Renal cortical epithelial cell (primary cell): ENCODE measurements at places on chromosomes 7 and 10. TPM values are rescaled to one million over a fixed set of nuclear protein-coding genes. Genes with fewer than 3 reads are reported as not detected.

HTRA1 gene
- 11.5 and 27.9 TPM in 2 replicates for total RNA-seq

CABCOCO1 gene
- total RNA-seq, result 1.0 and 2.5 TPM in 2 replicates

TDRD1 gene
- 0.69 and 8.1 TPM in 2 replicates for total RNA-seq

PPP1R9A gene
- total RNA-seq, result 32.8 and 56.6 TPM in 2 replicates

PNLIPRP2 gene
- not detected in 2 replicates for total RNA-seq

AASS gene
- 13.4 and 15.7 TPM in 2 replicates for total RNA-seq

ITIH5 gene
- 0.52 and 11.1 TPM in 2 replicates for total RNA-seq

VWA2 gene
- total RNA-seq, result 3.5 and 4.7 TPM in 2 replicates

LIPK gene
- not detected in 2 replicates for total RNA-seq

ZSWIM8 gene
- total RNA-seq, result 37.5 and 66.9 TPM in 2 replicates

TFPI2 gene
- total RNA-seq, result 22.7 and 65.1 TPM in 2 replicates

STAG3 gene
- not detected in 2 replicates for total RNA-seq

PRLHR gene
- total RNA-seq, result not detected in 2 replicates

DNA sequence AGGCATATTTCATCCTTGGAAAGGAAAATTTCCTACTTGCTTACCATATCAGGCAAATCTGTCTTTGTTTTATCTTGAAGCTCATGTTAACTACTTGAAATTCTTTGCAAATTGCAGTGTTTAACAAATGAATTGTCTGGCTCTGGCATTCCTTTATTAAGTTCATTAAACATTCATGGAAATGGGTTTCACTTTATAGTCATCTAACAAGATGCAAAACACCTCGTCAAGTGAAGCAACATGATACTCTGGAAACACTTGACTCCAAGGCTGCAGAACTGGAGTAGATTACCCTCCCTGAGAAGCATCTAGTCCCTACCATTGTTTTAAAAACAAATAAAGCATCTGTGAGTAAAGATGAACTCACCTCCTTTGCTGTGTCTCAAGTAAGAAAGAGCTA, 1086.9 kb downstream of the NRG3 start:
- no peak for DNase-seq

- DNase-seq, result peak; percentile 93
Observed at GRCh38 chr10:5659702-5660528, 6.5 kb downstream of the ASB13 start.

GRCh38 chr10:103224133-103224532, 21.6 kb upstream of the RPEL1 start:
- no peak for DNase-seq

DNA sequence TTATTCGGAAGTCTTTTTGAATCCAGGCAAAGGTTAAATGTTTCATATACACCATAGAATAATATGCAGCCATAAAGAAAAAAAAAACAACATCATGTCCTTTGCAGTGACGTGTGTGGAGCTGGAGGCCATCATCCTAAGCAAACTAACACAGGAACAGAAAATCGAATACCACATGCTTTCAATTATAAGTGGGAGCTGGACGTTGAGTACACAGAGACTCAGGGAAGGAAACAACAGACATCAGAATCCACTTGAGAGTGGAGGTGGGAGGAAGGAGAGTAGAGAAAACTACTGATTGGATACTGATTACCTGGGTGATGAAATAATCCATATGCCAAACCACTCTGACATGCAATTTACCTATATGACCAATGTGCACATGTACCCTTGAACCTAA, 293.4 kb downstream of the KLF6 start:
- no peak for DNase-seq

DNA sequence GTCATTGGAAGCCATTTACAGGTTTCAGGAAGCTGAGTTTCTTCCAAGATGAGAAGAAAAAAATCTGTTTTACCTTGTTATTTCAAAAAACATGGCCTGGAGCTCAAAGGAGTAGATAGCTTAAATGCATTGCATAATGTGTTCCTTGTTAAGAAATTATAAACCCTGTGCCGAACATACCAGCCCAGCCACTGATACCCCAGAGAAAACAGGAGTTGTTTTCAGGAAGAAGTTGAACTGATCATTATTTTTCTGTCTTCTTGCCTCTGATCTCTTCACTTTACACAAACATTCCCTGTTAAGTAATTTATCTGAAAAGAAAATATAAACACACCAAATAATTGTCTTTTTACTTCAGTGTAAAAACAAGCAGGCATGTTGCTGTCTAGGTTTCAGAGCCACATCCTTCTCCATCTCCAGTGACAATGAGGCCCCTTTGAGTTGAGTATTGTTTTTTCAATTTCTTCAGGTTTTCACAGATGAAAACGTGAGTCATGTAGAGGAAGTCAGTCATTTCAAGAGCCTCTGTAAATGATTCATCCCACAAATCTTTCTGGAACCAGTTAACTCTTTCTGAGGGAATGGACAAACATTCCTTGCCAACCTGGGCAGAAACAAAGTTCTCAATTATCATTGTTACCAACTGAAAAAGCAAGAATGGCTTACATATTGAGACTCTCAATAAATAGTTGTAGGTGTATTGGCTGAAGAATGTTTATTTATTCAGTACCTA, 244.2 kb downstream of the IPMK start:
- peak; percentile 99 for DNase-seq

GRCh38 chr7:90597563-90598253, 1.6 kb downstream of the CDK14 start:
- DNase-seq, result no peak

- peak; percentile 70 for DNase-seq
Observed at GRCh38 chr10:71848325-71849275, 2.5 kb downstream of the PSAP start.

DNA sequence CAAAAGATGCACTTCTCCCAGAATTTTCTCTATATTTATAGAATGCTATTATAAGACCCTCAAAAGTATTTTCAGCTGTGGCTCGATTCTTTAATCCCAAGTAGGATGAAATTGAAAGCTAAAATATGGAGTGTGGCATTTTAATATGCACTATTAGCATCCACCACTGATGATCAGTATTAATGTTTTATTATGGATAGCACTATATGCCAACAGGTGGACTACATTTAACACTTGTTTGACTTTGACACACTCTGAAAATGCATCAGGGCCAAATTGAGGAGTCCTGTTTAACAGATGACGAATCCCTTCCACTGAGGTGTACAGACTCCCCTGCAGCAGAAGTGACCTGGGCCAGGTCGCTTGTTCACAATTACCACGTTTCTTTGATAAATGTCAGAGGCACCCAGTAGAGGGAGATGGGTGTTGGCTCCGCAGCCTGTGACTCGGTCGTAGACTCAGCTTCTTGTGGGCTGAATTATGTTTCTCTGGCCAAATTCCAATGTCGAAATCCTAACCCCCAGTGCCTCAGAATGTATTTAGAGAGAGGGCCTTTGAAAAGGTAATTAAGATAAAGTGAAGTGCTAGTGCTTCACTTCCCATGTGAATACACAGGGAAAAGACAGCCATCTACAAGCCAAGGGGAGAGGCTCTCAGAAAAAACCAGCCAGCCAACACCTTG, 48.1 kb downstream of the WIPF3 start:
- DNase-seq, result peak; percentile 61

- DNase-seq, result peak; percentile 85
Observed at GRCh38 chr10:72048450-72049124, 39.8 kb downstream of the SPOCK2 start.

DNA sequence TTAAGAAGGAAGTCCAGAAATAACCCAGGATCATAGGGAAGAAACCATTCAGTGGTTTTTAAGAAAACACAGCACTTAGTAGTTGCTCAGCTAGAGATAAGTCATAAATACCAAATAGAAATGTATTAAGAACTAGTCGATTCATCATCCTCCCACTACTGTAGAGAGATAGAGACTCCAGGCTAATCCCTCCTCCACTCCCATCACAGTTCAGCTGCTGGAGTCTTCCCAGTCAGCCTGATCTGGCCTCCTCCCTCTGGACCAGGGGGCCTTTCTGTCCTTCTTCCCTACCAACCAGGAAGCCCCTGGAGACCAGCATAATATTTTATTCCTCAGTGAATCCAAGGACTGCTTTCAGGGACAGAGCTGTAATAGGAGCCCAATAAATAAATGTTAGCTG, 294.1 kb upstream of the YAE1 start:
- no peak for DNase-seq

DNA sequence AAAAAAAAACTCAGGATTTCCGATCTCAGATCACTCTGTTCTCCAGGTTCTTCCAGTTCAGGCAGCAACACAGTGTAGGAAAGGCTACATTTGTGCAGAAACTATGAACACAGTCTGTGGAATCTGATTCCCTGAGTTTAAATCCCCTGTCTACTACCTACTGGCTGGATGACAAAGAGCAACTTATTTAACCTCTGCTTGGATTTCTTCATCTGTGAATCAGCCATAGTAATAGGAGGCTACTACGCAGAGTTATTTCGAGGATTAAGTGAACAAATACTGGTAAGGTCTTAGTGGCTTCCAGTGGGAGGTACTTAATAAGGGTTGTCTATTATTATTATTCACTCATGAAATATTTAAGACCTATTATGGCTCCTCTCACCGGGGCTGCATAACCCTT, 44.3 kb upstream of the PDCD4 start:
- DNase-seq, result no peak

DNA sequence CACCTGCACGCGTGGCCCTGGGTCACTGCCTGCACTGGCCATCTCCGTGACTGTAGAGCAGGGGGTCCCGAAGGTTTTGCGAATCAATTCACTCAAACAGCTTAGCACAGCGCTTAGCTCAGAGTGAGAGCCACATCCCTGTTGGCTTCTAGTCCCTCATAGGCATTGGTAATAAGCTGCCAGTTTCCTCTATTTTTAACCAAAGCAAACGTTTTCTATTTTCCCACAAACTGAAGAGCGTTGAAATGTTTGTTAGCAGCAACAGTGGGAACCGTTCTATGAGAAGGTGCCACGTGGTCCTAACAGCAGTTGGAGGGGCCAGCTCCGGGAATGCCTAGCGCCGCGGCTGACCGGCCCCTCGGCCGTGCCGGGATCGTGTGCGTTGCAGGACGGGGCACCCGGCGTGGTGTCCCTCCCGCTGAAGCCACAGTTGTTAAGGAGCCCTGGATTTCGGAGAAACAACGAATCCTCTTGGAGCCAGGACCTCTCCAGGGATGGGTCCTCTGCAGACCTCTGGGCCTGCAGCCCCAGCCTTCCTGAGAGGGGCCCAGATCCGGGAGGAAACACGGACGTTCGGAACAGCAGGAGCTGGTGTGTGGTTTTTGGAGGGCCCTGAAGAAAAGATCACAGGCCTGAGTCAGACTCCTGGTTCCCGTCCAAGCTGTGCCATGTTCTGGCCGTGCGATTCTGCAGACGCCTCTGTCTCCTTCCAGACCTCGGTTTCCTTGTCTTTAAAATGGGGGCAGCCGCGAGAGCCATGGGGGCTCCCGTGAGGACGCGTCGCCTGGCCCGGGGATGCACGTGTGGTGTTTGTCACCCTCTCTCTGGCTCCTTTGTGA, 40.3 kb downstream of the FAM20C start:
- no peak for DNase-seq

DNA sequence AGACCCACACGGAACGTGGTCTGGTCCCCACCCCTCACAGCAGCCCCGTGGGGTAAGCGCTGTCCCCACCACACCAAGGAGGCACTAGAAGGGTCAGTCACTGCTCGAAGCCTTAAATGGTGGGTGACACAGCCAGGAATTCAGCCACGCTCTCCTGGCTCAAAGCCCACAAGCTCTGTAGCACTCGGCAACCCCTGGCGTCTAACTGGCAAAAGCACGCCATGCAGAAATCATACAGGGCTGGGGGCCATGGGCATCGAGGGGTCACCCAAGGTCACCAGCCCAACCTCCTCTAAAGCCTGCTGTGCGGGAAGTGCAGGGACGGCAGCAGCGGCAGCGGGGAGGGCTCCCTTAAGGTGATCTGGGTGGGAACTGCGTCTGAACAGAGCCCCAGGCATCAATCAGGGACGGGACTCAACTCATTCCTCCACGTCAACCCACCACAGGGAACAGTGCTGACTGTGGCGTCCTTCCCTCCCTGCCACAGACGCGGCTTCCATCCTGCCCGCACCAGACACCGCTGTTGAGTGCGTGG, 7.8 kb downstream of the GPER1 start:
- peak; percentile 32 for DNase-seq

GRCh38 chr7:85023066-85023712, 163.7 kb downstream of the SEMA3D start:
- DNase-seq, result peak; percentile 42

DNA sequence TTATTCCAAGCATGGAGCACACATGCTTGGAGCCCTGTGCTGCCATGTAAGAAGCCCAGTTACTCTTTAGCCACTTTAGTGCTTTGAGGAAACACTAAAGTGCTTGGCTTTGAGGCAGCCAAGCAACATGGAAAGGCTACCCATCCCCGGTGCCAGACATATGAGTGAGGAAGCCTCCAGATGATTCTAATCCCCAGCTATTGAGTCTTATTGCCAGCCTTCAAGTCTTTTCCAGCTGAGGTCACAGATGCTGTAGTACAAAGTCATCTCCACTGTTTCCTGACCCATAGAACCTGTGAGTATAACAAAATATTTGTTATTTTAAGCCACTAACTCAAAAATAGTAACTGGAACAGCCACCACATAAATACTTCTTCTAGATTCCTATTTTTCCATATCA, 91.4 kb upstream of the CYP26C1 start:
- no peak for DNase-seq

- DNase-seq, result peak; percentile 43
Observed at GRCh38 chr10:28393956-28394568, 91.2 kb upstream of the MPP7 start.

- DNase-seq, result no peak
Observed at GRCh38 chr7:131075406-131075805, 252.3 kb upstream of the MKLN1 start.

DNA sequence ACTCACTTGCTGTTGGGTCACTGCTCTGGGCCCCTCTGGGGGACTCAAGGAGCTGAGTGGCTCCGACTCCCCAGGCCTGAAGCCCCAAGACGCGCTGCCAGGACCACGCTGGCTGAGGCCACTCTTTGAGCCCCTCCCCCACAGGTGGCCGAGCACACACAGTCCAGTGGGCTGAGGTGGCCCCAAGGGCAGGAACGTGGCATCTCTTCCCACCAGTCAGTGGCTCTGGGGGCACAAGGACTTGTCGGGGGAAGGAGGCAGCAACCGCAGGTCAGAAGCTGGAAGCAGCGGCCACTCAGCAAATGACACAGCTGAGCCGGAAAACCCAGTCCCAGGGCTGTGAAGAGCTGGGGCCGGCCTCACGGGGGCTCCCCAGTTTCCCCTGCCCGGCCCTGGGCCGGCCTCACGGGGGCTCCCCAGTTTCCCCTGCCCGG, 24.1 kb downstream of the GRIFIN start:
- no peak for DNase-seq

GRCh38 chr10:114042895-114043531, 653 bp upstream of the ADRB1 start:
- DNase-seq, result no peak

DNA sequence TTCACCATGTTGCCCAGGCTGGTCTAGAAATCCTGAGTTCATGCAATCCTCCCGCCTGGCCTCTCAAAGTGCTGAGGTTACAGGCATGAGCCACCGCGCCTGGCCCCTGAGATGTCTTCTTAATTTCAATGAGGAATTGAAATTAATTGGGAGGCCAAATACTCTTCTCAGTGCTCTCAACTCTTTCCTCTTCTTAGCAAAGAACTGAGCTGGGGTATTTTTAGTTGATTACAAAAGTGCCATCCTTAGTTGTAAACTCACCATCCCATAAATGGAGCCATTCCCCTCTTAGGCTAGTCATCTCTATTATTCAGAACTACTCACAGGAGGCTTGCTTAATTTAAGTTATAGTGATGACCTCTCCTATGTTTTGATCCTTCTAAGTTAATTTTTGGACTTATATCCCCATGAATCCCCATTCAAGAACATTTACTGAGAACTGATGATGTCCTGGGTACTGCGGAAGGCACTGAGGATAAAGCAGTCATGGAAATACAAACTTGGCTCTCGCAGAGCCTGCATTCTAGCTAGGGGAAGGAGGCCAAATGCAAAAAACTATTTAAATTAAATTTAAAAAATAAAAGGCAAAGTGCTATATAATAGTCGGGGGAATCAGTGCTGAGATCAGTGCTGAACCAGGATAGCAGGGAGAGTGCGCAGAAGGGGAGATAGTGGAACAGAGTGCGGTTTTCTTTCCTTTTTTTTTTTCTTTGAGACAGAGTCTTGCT, 145.3 kb downstream of the SFMBT2 start:
- no peak for DNase-seq
